ENCODE measurements at places on chromosomes 6 and 20.

DNA sequence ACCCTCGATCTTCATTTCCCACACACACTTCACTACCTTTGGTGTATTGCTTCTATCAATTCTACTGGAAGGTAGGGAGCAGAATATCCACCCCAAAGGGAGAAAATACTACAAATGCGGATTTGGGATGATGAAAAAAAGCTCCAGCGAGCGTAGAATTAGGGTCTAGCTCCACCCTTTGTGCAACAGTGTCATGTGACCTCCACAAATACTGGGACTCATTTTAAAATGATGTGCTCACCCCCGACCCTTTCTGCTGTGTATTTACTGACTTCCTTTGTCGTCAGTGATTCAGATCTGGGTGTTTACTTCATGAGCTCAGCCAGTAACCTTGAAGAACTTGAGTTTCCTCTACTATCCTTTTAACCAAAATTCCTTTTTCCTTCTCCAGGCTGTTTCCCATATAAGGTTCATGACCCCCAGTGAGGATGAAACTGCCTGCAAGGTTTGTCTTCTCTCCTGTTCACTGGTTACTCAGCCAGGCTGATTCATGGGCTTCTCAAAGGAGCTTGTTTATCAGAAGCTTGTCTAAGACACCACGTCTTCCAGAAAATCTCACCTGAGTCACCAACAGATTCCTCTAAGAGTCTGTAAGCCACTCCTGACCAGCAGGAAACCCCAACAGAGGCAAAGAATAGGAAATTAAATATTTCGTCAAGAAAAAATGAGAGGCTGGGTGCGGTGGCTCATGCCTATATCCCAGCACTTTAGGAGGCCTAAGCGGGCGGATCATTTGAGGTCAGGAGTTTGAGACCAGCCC lies 39.6 kb upstream of the PAX1 start:
- no peak for DNase-seq

DNA sequence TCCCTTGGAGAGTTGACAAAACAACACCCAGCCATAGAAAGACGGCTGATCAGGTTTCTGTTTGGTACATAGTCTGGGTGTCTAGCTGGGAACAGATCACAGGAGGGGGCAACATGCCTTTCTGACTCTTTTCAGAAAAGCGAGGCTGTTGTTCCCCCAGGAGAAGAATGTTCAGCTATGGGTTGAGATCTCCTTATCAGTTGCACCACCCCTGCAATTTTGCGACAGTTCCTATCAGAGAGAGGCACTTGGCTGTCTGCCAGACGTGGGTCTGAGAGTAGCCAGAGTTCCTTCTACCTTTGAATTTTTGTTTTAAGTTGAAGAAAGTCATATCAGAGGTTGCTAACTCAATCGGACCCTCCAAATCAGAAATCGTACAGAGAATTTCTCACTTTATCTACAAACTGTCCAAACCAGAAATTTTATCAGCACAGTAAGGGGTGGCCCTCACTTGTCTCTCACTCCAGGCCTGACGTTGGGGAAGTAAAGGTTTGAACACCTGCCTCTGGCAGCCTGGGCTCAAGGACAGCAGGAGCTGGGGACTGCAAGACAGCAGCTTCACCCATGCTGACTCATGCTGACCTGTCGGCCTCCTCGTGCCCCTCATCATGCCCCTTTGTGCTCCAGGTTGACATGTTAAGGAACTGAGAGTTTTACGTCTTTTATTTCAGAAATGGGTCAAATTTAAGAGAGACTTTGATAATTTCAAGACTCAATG lies 42.3 kb downstream of the TMC2 start:
- DNase-seq, result no peak

GRCh38 chr20:3070725-3071124 lies 695 bp upstream of the OXT start:
- DNase-seq, result no peak

- DNase-seq, result no peak
These were observed 28.8 kb downstream of the IL20RA start for GRCh38 chr6:137015943-137016342.

DNA sequence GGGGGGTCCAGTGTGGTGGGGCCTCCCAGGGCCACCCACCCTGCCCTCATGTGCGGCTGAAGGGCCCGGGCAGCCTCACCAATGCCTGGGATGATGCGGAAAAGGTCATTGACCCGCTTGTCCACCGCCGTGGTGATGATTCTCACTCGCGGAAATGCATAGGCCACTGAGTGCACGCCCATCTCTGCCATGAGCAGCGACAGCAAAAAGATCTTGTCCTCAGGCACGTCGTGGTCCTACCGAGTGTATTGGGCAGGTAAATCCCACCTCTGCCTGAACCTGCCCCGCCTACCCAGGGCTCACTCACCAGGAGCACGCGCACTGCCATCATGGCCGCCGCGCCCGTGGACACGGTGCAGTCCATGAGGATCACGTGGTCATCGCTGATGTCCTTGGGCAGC lies 16.1 kb downstream of the UCKL1 start:
- DNase-seq, result no peak

GRCh38 chr6:119347466-119348095 lies 2.0 kb downstream of the MAN1A1 start:
- DNase-seq, result no peak

DNA sequence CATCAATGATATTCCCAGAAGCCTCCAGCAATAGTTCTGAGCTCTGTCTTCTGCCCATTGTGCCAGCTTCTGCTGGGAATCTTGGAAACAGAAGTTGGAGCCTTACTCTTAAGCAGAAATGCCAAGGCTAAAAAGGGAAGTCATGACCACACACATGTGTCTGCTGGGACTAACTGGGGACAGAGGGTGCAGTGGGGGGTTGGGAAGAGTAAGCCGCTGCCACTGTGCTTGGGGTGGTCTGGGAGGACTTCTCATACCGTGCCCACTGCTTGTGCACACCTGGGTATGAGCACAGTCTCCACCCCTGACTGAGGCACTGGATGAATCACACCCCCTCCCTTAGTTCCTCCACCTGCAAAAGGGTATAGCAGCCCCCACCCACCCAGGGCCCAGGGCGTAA lies 90.7 kb downstream of the CDC5L start:
- no peak for DNase-seq

GRCh38 chr20:1855109-1855508 lies 40.1 kb upstream of the SIRPA start:
- no peak for DNase-seq

GRCh38 chr6:142005021-142005420 lies 127.7 kb upstream of the GJE1 start:
- DNase-seq, result no peak

DNA sequence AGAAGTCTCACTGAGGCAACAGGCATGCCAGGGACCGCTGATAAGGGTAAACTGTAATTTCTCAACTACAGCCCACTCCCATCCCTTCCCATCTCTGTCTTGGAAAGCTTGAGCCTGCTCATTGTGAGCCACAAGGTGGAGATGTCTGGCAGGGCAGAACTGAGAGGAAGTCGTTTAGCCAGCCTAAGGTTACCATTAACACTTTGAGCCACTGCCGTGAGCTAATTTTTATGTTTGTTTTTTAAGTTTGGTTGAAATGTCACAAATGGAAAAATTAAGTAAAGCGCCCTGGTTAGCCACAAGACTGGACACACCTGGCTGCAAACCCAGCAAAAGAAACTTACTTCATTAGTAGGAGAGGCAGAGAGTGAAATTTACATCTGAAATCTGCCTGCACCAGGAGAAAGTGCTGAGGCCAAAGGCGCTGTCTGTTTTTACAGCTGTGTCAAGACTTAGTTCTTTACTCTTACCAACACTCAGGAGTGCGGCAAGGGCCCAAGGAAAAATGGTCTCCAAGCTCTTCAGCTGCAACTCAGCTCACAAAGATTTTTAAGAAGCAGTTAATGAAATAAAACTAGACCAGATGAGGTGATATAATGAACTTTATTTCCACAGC lies 50.0 kb upstream of the FAM83C start:
- peak; percentile 38 for DNase-seq

- DNase-seq, result no peak
These were observed 108.7 kb upstream of the FERMT1 start for GRCh38 chr20:6231556-6231955.

DNA sequence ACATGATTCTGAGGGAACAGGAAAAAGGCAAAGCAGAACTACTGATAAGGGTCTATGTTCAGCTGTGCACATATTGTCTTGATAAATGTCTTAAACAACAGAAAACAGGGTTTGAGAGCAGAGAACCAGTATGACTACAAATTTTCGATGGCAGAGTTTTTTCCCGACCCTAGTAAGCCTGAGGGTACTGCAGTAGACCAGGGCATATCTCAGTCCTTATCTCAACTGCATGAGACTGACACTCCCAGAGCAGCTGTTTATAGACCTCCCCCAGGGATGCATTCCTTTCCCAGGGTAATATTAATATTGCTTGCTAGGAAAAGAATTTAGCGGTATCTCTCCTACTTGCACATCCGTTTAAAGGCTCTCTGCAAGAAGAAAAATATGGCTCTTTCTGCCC lies 1176.8 kb upstream of the ADGRB3 start:
- no peak for DNase-seq

DNA sequence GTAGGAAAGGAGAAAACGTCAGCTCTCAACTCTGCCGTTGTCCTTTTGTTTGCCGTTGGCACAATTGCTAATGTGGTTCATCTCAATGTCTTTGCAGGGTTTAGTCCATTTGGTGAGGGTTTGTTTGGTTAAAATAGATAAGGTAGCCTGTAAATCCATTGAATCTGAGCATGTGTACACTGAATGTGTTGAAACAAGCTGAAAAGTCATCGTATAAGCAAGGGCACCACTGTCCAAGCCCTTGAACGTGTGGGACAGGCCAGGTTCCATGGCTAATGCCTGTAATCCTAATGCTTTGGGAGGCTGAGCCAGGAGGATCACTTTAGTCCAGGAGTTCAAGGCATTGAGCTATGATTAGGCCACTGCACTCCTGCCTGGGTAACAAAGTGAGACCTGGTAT lies 224.7 kb upstream of the PLCB4 start:
- no peak for DNase-seq

GRCh38 chr6:133504158-133504557 lies 263.0 kb downstream of the EYA4 start:
- no peak for DNase-seq

DNA sequence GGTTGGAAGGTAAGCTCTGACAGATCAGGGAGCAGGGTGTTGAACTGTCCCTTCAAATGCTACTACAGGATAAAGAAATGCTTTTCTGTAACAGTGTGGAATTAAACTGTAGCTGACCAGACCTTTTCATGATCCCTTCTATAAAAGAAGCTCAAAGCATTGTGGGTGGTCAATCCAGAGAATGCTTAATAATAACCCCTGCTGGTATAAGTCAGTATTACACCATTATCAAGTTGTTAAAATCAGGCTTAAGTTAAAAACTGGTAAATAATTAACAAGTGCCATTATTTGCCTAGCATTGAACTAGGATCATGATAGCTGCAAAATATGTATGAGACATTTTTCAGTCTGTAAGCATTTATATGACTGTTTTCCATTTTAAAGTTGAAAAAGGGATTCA lies 468.9 kb downstream of the PKHD1 start:
- peak; percentile 16 for DNase-seq

GRCh38 chr20:53735536-53736050 lies 142.0 kb upstream of the ZNF217 start:
- no peak for DNase-seq

DNA sequence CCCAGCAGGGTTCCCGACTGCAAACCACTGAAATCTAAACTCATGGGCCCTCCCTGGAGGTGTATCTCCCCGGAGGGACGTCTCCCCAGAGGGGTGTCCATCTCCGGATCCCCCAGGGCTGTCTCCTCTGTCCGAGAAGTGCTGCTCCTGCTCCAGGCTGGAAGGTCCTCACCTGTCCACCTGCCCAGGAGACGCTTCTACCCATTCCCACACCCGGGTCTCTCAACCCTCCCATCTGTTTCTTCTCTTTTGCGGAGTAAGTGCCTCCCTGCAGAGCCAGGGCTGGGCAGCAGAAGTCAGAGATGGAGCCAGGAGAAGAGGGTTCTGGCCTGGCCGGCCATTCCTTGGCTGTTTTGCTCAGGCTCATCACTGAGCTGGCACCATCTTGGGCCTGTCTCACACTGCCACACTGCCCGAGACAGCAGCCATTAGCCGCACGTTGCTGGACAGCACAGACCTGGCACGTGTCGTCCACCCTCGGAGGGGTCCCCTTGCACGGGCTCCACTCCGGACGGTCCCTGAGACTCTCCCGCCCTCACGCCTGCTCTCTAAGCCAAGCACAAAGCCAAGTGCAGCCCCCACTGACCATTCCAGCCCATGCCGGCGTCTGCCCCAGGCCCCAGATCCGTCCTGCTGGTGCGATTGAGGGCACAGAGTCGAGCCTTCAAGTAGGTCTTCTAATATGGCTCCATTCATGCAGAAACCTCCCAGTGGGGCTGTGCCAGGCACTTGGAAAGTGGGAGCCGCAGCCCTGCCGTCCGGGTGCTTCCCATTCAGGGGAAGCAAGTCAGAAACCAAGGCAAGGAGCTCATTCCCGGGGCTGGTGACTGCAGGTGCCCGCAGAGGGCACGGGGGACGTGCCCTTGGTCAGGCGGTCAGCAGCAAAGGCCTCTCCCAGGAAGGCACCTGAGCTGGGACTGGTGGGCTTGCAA lies 367.7 kb downstream of the TAF4 start:
- no peak for DNase-seq

GRCh38 chr6:16868968-16869367 lies 107.7 kb upstream of the ATXN1 start:
- DNase-seq, result no peak

- DNase-seq, result no peak
These were observed 2.6 kb upstream of the SLC22A7 start for GRCh38 chr6:43295456-43295855.

DNA sequence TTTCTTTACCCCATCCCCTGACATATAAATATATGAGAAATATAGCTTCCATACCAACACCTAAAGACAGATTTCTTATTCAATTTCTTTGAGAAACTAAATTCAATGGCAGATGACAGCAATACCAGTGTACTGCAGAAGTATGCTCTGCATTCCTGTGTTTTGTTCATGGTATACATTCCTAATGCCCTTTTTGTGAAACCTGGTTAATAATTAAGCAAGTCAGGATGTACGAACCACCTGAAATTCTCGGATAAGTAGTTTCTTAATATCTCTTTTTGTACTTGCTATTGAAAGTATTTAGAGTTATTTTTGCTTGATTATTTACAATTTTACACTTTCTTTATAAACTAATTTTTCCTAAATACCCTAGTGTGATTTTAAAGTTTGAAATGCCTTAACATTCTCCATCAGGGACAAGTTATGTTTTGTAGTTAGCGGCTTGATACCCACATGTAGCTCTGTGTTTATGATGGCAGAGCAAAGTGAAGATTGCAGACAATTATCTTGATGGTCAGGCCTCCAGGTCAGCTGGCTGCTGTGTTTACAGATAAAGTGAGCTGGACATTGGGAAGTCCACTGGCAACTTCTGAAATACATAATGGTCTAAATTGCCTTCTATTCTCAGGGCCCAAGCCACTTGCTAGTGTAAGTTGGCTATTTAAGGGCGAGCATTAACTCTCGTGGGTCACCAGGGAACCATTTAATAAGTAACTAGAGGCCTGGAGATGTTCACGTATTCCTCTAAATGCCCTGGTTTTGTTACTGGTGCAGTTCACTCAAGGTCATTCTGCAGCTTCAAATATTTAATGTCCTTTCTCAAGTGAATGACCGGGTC lies 58.2 kb downstream of the PLCB1 start:
- DNase-seq, result no peak

Data from iPS-NIHi11 (cell line).